Stimulated activated CD8-positive, alpha-beta memory T cell treated with anti-CD3 and anti-CD28 coated beads, Interleukin-15, amount 100 ng/mL, for 1 hour (primary cell): ENCODE measurements at places on chromosomes 13 and 19.

GRCh38 chr19:35352448-35353304 lies 5.0 kb downstream of the FFAR1 start:
- peak; percentile 48 for DNase-seq

DNA sequence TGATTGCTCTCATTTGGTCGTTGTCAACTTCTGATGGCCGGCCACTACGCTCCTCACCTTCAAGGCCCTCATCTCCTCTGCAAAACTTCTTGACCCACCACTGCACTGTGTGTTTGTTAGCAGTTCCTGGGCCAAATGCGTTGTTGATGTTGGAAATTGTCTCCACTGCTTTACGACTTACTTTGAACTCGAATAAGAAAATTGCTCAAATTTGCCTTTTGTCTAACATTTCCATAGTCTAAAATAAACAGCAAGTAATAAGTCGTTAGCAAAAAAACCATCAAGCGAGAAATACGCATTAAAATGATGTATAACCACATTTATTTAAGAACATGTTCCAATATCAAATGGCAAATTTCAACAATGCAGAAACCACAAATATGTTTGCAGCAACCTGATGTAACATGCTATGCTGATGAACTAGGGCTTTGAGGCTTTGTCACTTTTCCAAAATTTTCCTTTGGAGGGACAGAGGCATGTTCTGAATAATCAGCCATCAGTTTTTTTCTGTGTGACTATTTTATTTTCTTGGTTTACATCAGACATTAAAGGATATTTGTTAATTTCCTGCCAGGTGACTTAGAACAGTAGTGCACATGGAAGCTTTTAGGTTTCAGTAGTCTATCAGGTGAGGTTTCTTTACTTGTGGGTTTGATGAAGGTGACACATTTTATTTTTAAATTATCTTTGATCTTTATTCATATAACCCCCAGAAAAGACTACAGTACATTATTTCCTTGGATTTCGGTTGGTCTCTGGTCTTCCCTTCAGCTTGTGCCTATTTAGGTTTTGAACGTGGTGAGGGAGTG lies 74.7 kb upstream of the TEX29 start:
- no peak for DNase-seq

DNA sequence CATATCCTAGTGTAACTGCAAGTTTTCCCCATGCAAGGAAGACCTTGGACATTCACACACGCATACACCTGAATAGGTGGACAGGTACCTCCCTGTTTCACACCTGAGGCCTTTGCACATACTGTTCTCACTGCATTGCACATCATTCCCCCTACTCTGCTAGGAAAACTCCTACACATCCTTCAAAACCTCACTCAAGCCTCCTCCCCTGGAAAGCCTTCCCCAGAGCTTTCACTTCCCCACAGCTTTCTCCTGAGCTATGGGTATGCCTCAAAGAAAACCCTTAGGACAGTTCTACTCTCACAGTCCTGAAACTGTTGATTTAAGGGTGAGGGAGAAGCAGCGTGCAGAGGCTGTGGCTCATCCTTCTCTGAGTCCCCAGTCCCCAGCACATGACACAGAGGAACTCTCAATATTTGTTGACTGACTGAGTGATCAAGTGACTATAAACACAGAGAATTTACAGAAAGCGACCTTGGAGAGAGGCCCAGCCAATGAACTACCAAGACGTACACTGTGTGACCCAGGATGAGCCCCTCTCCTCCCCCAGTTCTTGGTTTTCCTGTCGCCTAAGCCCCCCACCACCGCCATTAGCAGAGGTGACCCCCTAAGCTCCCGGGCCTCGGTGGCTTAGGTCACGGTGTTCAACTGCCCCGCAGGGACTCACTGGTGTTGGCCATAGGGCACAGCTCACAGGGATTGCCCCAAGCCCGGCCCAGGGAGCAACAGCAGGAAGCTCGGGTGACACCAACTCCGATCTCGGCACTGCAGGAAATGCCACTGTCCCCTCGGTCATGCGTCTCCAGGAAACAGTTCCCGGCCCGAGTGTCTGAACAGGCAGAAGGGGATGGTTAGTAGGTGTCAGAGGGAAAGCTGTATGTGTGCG lies 40.6 kb downstream of the FBN3 start:
- no peak for DNase-seq

DNA sequence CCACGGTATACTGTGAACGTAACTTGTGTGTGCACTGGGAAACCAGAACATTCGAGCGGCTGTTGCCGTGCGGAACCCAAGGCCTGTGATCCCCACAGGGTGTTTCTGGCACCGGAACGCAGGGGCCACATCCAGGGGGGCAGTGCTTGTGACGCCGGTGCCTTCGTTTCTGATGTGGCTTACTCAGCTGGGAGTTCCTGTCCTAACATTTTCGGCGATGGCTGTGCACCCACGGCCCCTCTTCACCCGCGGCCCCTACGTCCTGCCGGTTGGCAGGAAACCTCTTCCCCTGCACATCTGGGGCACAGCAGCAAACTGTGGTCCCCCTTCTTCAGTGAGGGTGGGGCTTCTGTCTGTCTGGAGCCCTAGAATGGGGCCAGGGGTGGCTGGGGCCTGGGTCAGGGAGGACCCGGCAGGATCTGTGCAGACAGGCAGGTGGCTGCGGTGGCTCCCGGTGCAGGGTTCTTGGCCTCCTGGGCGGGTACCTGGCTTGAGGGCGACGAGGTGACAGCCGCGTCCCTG lies 26.2 kb downstream of the CSNK1G2 start:
- no peak for DNase-seq

- DNase-seq = peak; percentile 79
These were observed at the start of gene ZNF763 for GRCh38 chr19:11964858-11965645. Gene ZNF763, plus strand, starts transcription at chr19:11965040. Its CDS starts 169 bp downstream, at chr19:11965209.
